Activated T-cell treated with anti-CD3 and anti-CD28 coated beads, Interleukin-2, amount 50 U/mL, for 72 hours (primary cell): ENCODE measurements at places on chromosomes 5 and 9. TPM values are rescaled to one million over a fixed set of nuclear protein-coding genes. Genes with fewer than 3 reads are reported as not detected.
A peak's percentile ranks its signal among the peaks of the same experiment; 100 is the strongest.

The PCDHGA2 gene
- 0.07 TPM for total RNA-seq

The NTRK2 gene
- total RNA-seq: 0.41 TPM

The CRHBP gene
- 0.67 TPM for total RNA-seq

The NFX1 gene
- 40.3 TPM for total RNA-seq

The PDZD2 gene
- not detected for total RNA-seq

The BBLN gene
- total RNA-seq: 81.4 TPM

- DNase-seq: no peak
Observed at GRCh38 chr5:176996780-176997179, 9.8 kb downstream of the UIMC1 start.

- DNase-seq: no peak
Observed at GRCh38 chr9:137580209-137580953, 1.7 kb upstream of the DPH7 start.

GRCh38 chr5:58736214-58736613, 153.3 kb downstream of the RAB3C start:
- no peak for DNase-seq

- no peak for DNase-seq
Observed at GRCh38 chr5:115241881-115242642, 20.6 kb downstream of the PGGT1B start.

- DNase-seq: peak; percentile 19
Observed at GRCh38 chr5:180908998-180909731, 10.2 kb downstream of the BTNL8 start.

GRCh38 chr9:82363198-82363597, 374.6 kb downstream of the SPATA31D1 start:
- no peak for DNase-seq

- no peak for DNase-seq
Observed at GRCh38 chr5:59830536-59831200, 62.9 kb downstream of the PDE4D start.

GRCh38 chr9:79796411-79796810, 224.6 kb downstream of the TLE4 start:
- DNase-seq: no peak

DNA sequence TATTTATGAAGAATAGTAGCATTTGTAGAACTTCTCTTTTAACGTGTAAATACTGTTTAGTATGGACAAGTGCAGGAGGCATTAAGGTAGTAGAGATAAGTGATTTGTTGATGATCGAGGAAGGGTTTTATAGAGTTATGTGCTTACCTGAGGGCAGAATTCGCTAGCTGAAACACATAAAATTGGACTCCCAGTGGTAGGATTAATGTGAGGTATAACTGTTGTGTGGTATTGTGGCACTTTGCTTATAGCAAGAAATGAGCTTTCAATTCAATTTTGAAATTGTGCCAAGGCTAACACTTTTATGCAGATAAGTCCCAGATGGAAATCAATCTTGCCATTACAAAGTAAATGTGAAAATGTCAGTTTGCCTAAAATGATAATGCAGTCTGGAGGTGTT, 1.2 kb downstream of the AP3S1 start:
- no peak for DNase-seq

- DNase-seq: no peak
Observed at GRCh38 chr5:97628031-97628430, 445.0 kb upstream of the RIOK2 start.

- DNase-seq: no peak
Observed at GRCh38 chr5:1736065-1736464, 63.6 kb downstream of the MRPL36 start.

DNA sequence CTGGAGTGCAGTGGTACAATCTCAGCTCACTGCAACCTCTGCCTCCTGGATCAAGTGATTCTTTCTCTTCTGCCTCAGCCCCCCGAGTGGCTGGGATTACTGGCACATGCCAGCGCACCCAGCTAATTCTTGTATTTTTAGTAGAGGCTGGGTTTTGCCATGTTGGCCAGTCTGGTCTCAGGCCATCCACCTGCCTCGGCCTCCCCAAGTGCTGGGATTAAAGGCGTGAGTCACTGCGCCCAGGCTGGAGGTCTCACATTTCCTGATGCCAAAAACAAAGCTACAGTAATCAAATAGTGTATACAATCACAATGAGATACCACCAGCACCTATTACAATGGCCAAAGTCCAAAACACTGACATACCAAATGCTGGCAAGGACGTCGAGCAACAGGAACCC, 51.1 kb downstream of the TTLL11 start:
- no peak for DNase-seq

GRCh38 chr5:83034036-83034435, 43.2 kb downstream of the TMEM167A start:
- no peak for DNase-seq

GRCh38 chr5:81314581-81314980, 13.2 kb downstream of the ZCCHC9 start:
- DNase-seq: no peak

- no peak for DNase-seq
Observed at GRCh38 chr5:160477266-160477970, 55.8 kb downstream of the PTTG1 start.

GRCh38 chr9:37914701-37915358, 10.9 kb upstream of the SLC25A51 start:
- no peak for DNase-seq

DNA sequence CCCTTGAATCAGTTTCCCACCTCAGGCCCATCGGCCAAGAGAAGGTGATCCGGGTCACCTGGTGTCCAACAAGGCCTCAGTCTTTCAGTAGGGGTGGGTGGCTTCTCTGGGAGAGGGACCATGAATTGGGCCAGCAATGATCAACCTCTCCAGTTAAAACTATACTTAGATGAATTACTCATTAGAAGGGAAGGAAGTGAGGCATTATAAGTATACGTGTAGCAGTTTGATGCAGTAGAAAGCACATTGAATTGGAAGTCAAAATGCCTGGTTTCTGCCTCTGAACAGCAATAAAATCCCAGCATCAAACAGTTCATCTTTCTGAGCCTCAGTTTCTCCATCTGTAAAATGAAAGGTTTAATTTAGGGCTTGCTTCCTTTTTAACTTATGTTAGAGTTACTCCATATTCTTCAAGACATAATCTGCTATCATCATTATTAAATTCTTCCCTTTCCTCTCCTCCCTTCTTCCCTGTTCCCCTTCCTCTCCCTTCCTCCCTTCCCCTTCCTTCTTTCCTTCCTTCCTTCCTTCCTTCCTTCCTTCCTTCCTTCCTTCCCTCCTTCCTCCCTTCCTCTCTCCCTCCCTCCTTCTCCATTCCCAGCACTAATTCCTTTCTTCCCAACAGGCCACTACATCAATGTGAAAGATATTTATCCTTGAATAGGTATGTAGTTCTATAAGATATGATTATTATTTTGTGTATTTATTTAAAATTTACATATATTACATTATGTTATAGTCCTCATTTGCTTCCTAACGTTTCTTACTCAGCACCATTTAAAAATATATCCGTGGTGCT, 18.6 kb upstream of the TMEM174 start:
- no peak for DNase-seq

- DNase-seq: no peak
Observed at GRCh38 chr5:140303966-140304365, 1.1 kb upstream of the PFDN1 start.

GRCh38 chr9:14960881-14961280, 50.7 kb upstream of the FREM1 start:
- DNase-seq: no peak

DNA sequence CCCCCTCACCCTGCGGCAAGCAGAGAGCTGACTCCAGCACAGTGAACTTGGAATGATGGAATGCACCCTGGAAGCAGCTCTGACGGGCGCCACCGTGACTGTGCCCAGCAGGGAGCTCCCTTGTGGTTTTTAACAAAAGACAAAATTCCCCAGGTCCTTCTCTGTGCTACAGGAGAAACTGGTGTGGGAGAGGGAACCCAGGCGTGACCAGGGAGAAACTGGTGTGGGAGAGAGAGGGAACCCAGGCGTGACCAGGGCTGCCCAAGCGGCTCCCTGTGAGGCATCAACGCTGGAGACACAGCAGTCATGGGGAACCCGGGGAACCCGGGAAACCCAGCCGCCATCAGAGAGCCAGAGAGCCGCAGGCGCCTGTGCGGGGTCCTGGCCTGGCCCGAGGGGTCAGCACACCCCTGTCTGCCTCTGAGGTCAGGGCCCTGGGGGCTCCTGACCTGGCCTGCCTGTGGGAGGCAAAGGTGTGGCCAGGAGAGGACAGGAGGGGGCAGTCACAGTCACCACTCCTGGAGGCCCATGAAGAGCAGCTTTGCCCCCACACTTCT, 3.1 kb upstream of the AHRR start:
- DNase-seq: no peak
